Right cardiac atrium (tissue), 5 donors: ENCODE measurements at places on chromosomes 12 and 14. TPM values are rescaled to one million over a fixed set of nuclear protein-coding genes. Genes with fewer than 3 reads are reported as not detected.

DNA sequence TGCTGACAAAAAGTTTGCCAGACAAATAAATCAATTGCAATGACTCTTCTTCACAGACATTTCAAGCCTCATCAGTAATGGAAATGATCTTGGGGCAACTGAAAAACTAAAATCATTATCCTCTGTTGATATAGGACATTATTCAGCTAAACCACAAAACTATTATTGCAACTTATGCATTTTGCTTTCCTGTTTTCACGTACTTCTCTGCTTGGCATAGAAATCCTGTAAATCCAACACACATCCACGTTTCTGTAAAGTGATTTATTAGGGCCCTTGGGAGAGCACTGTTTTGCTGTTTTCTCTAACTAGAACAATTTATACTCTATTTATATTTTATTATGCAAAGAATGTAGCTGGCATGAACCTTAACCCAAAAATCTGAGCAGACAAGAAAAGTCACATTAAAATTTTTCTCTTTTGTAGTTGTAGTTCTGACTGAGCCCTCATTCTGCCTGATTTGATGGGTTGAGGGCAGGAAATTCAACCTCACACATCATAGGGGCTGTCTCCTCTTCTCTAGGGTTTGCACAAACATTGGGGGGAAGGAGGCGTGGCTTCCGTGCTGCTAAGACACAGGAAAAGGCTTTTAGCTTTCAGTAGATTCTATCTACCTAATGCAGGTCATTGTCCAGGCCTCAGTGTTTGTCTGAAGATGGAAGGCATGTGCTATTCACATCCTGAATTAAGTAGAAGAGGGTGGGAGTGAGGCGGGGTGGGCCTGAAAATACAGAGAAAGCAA, 11.5 kb upstream of the NUP107 start:
- DNase-seq = peak; percentile 77

DNA sequence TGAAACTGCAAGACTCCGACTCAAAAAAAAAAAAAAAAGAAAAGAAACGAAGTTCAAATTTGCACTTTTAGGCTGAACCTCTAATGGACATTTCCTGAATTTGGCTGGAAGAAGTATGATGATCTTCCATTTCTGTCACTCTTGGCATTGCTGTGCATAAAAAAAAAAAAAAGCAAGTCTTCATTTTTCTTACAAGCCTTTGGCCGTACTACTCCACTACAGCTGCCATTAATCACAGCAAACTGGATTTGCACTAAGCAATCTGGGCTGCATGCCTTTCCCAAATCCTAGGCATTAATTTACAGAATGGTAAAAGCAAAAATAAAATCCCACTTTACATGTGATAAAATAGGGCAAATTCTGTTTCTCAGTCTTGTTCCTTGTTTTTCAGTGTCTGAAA, 7.1 kb downstream of the CSRP2 start:
- DNase-seq = no peak

TNFAIP2 gene
- total RNA-seq = 48.6 TPM

KRT8 gene
- total RNA-seq = 249 TPM

CKB gene
- 478 TPM for total RNA-seq
